Epithelial cell of proximal tubule (primary cell): ENCODE measurements at places on chromosomes 7 and 10. TPM values are rescaled to one million over a fixed set of nuclear protein-coding genes. Genes with fewer than 3 reads are reported as not detected.
A peak's percentile ranks its signal among the peaks of the same experiment; 100 is the strongest.

GRCh38 chr10:90856964-90857634, 740 bp downstream of the HTR7 start:
- no peak for DNase-seq

GRCh38 chr10:30804478-30805055, 175.0 kb upstream of the LYZL2 start:
- no peak for DNase-seq

DNA sequence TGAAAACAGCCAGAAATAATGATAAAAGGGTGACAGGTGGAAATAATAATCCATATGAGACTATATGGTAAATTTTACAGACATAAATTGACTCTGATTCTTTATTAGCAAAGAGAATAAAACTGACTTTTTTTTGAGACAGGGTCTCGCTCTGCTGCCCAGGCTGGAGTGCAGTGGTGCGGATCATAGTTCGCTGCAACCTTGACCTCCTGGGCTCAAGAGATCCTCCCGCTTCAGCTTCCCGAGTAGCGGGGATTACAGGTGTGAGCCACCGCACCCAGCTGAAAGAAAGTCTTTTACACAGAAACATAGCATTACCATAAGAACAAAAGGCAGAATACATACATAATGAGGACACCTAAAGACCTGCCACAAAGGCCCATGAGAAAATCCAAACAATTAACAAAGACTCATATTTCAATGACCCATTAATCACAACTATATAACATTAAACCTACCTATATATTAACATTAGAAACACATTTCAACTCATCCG, 51.5 kb upstream of the DIP2C start:
- no peak for DNase-seq

DNA sequence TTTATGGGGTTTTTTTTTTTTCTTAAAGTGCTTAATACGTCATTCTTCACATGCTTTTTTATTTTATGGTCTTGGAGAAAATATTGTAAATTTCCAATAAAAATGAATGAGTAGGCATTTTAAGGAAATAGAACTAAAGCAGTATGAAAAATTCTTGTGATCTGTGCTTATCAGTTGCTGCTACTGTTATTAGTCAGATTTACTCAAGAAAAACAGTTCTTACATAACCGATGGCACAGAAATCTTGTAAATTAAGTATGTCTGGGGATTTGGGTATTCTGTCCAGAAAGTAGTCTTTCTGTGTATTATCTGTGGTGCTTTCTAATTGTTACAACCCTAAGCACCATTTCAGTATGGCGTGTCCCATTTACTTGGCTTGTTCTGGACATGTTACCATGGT, 64.7 kb downstream of the LRGUK start:
- no peak for DNase-seq

DNA sequence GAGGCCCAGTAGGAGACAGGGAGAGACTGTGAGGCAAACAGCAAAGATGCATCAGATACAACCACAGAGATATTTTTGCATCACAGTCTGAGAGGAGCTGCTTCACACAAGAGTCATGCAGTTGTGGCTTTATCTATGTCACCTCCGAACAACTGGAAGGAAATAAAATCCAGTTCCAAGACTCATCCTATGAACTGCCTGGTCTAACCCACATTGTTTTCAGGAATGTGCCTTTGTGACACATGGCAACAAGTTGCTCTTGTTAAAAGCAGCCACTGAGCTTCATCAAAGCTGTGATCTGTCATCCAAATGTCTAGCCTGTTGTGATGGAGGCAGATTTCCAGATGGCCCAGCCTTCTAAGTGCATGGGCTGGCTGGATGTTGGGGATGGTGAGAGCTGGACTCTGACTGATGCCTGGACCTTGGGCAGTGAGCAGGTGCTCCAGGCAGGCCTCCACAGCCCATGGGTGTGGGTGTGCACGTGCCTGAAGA, 255.0 kb downstream of the BMPER start:
- no peak for DNase-seq

- DNase-seq = no peak
Observed at GRCh38 chr7:70744492-70744891, 387.5 kb upstream of the GALNT17 start.

GRCh38 chr7:2172311-2173188, 60.2 kb downstream of the MAD1L1 start:
- no peak for DNase-seq

DNA sequence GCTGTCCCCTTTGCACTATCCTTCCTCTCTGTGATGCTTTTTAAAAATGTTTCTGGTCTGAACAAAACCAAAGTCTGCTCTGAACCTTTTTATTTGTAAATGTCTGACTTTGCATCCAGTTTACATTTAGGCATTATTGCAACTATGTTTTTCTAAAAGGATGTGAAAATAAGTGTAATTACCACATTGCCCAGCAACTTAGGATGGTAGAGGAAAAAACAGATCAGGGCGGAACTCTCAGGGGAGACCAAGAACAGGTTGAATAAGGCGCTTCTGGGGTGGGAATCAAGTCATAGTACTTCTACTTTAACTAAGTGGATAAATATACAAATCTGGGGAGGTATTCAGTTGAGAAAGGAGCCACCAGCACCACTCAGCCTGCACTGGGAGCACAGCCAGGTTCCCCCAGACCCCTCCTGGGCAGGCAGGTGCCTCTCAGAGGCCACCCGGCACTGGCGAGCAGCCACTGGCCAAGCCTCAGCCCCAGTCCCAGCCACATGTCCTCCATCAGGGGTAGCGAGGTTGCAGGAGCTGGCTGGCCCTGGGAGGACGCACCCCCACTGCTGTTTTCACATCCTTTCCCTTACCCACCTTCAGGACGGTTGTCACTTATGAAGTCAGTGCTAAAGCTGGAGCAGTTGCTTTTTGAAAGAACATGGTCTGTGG, 11.4 kb upstream of the CSGALNACT2 start:
- no peak for DNase-seq

DNA sequence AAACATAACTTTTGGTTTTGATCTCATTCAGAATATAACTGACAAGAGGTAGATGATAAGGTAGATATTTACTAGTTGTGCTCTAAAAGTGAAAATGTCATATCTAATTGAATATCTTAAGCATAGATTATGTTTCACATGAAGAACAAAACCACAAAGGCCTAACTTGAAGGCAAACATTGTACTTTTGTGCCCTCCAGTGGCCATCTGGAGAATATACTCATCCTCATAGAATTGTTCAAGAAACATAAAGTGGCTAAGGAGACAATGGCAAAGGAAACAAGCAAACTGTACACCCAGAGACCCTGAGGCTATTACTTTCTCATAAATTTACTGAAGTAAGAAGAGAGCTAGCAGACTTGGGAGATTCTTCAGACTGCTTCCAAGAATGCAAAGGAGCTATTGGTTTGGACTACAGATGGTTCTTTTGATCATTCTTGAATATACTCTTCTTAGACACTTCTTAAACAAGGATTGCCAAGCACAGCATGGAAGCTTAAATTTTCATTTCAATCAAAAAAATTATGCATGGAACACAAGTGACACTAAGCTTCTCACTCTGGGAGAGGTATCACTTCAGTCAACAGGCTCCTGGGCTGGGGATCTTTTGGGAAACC, 98.2 kb upstream of the DKK1 start:
- DNase-seq = peak; percentile 39

DNA sequence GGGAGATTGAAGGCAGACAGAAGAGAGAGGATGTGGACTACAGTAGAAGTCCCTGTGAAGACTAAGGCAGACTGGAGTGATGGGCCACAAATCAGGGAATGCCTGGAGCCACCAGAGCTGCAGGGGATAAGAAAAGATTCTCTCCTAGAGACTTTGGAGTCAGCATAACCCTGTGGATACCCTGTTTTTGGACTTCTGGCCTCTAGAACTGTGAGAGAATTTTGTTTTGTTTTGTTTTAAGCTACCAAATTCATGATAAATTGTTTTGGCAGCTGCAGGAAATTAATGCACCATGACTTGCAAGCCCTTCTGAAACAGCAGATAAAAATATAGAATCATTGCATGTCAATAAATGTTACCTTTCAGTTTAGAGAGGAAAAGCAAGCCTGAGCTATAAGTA, 41.3 kb downstream of the INHBA start:
- no peak for DNase-seq

DNA sequence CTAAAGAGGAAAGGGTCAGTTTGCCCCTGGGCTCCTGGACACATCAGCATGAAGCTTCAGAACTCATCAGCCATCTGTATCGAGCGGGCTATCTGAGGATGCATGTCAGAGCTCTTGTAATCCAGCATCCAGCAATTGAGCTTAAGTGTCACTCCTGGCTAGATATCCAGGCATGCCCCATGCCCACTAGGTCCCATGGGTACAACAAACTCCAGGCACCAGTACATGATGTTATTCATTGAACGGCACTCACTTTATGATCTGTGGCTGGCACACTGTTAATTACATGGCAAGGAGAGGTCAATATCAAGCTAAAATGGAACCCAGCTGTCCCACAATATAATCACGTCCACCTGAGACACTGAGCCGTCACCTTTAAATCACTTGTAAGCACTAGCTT, 274.2 kb downstream of the ELMO1 start:
- DNase-seq = no peak

DNA sequence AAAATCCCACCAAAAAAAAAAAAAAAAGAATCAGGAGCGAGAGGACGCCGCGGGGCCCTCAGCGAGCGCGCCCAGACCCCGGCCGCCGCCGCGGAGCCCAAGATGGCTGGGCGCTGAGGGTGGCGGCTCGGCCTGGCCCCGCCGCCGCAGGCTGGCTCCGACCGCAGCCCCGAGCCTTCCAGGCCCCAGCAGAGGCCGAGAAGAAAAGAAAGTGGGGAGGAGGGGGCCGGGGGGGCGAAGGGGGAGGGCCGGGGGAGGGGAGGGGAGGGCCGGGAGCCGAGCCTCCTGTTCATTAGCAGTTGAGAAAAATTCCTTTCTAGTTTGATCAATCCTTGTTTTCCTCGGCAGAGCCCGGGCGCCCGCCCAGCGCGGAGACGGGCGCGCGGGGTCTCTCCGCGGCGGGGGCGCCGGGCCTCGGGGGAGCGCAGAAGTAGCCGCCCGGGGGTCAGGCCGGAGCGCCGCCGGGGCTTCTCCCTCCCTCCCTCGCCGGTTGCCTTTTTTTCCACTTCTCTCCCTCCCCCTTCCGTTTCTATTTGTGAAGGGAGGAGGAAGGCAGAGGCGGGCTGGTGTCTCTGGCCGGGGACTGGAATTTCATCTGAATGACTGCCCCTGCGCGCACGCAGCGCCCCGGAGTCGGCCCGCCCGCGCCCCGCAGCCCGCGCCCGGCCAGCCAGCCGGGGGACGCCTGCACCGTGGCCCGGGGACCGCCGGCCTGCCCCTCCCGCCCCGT, 778 bp upstream of the TRIM8 start:
- no peak for DNase-seq

The NPY4R gene
- total RNA-seq = not detected in 2 replicates

The PROSER2 gene
- 91.6 and 112 TPM in 2 replicates for total RNA-seq

The GCK gene
- total RNA-seq = 1.0 and 2.2 TPM in 2 replicates
